Type B pancreatic cell (in vitro differentiated cells): ENCODE measurements at places on chromosomes 6 and 20.

GRCh38 chr20:44081476-44081875 is 105.5 kb downstream of the JPH2 start:
- no peak for DNase-seq

DNA sequence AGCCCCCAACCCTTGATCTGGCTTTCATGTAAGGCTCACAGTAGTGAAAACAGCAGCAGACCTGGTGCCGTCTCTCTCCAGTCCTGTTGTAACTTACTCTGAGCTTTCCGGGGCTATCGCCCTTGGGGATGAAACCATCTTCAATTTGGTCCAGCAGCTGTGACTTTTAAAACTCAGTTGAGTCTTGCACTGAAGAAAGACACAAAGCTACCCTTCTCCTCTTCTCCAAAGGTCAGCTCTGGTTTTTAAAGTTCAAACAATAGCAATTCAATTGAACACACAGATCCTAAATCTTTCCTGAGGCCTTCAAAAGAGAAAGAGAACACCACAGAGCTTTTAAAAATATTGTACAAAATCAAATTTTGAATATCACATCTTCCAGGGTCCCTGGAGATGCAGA is 83.5 kb downstream of the SNX5 start:
- no peak for DNase-seq

DNA sequence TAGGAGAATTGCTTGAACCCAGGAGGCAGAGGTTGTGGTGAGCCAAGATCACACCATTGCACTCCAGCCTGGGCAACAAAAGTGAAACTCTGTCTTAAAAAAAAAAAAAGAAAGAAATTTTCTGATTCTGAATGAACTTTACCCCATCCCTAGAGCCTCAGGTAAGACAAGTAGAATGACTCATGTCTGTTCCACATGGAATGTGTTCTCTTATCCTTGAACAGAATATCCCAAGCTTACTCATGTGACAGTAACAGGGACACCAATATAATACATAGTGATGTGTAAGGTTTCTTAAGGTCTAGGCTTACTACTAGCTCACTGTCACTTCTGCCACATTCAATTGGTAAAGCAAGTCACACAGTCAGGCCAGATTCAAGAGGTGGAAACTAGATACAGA is 219.6 kb upstream of the BTBD3 start:
- DNase-seq: no peak

- DNase-seq: peak; percentile 27
Observed at GRCh38 chr20:34524426-34524825, 8.2 kb downstream of the DYNLRB1 start.

DNA sequence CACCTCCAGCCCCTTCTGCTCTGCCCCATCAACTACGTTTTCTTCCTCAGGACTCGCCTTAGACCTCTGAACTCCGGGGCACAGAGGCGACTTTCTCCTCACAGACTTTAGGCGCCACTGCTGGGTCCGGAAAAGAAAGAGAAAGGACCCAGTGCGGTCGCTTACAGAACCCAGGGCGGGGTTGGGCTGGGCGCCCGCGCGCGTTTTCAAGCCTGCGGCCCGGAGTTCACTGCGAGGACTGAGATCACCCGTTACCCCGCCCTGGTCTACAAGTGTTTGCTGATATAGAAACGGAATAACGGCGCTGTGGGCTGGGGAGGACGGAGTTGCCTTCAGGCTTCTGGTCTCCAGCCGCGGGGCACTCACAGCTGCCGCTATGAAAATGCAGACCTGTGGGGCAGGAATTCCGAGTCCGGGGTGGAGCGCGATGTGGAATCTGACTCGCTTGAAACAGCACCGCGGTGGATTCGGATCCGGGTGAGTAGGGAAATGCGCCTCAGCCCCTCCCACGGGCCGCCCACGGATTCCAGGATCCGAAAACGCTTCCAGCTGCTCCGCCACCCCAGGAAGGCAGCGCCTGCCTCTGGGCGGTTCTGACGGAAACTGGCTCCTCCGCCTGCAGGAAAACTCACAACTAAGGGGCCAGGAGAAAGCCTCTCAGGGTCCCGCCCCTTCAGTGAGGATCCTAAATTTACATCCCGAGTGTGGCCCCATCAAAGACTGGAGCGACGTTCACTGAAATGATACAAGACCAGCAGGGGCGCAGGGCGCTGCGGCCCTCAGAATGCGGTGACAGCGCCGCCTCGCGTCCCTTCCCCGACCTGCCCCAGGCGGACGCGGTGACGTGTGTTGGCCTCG is 29.4 kb downstream of the HLA-F start:
- peak; percentile 84 for DNase-seq

GRCh38 chr20:35404614-35405259 is 7.0 kb downstream of the UQCC1 start:
- DNase-seq: no peak

DNA sequence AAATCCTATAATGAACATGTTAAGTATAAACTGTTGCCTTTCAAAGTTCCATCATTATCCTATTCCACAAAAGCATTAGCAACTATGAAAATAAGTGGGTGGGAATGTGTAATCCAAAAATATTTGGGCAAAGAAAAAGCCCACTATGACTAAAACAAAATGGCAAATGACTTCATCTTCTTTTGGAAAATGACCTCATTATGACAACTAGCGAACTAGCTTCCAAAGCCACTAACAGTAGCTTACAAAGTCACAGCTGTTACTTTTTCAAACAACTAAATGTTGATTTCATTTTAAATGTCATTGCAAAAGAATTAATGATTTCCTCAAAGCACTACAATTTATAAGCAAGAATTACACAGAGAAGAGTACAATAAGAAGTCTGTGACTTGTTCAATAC is 49.8 kb upstream of the RUNX2 start:
- DNase-seq: no peak

DNA sequence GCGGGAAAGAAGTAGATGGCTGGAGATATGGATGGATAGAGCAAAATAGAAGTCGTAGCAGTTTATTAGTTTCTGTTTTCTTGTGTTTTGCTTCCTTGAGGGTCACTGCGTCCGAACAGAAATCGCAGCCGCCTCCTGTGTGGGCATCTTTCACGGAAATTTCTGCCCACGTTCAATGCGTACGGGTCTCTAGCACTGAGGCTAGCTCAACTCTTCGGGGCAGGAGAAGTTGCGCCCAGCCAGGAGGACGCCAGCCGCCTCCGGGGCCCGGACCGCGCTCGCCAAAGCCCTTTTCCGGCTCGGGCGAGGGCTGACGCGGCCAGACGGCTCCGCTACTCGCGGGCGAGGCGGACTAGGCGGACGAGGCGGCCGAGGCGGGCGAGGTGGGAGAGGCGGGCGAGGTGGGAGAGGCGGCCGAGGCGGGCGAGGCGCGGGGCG is 814 bp downstream of the TFAP2B start:
- no peak for DNase-seq

DNA sequence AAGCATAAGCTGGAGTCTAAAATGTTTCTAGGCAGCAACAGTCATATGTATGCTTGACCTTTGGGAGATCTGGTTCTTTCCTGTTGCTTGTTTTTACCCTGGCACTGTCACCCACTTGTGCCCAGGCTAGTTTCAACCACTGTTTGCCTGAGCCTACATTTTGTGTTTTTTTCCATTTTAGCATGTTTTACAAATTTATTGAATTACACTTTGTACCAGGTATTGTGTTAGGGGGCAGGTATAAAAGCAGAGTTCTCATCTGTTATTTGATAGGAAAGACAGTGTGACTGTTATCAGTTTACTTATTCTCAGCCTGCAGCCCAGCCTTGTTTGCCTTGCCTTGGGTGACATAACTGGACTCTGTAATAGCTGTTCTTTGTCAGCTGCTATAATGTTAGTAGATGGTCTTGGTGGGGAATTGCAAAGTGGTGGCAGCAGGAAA is 147.0 kb downstream of the CDKAL1 start:
- no peak for DNase-seq

DNA sequence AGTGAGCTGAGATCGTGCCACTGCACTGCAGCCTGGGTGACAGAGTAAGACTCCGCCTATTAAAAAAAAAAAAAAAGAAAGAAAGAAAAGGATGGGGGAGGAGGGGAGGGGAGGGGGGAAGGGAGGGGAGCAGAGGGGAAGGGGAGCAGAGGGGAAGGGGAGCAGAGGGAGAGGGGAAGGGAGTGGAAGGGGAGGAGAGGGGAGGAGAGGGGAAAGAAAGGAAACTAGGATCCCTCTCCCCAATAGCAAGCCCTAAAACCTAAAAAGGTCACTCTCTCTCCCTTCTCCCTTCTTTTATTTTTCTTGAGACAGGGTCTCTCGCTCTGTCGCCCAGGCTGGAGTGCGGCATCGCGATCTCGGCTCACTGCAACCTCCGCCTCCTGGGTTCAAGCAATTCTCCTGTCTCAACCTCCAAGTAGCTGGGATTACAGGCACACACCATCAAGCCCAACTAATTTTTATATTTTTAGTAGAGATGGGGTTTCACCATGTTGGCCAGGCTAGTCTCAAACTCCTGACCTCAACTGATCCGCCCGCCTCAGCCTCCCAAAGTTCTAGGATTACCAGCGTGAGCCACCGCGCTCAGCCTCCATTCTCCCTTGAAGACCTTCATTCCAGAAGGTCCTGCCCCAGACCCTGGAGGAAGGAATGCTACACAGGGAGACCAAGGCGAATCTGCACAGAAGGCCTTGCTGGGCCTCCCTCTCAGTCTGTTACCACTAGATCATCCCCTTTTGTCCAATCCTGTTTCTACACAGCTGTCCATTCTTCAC is 45.8 kb upstream of the PIM1 start:
- no peak for DNase-seq

GRCh38 chr6:57180596-57180995 is 8.5 kb downstream of the BAG2 start:
- DNase-seq: no peak

GRCh38 chr6:161503570-161503969 is 229.7 kb upstream of the AGPAT4 start:
- no peak for DNase-seq

- DNase-seq: no peak
Observed at GRCh38 chr6:150179030-150179429, 36.2 kb downstream of the PPP1R14C start.

GRCh38 chr20:50528804-50529351 is 18.7 kb downstream of the PTPN1 start:
- no peak for DNase-seq

GRCh38 chr6:157096105-157096504 is 227.2 kb downstream of the TMEM242 start:
- no peak for DNase-seq

DNA sequence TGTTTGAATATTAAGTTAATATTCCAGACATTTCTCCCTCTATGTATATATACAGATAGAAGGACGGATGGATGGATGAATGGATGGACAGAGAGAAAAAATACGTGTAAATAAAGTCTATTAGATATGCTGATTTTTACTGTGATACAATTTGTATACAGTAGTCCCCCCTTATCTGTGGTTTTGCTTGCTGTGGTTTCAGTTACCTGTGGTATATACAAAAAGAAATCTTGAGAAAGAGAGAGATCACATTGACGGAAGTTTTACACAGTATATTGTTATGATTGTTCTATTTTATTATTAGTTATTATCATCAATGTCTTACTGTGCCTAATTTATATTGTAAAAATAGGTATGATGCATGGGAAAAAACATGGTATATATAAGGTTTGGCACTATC is 290.2 kb downstream of the UTRN start:
- no peak for DNase-seq

DNA sequence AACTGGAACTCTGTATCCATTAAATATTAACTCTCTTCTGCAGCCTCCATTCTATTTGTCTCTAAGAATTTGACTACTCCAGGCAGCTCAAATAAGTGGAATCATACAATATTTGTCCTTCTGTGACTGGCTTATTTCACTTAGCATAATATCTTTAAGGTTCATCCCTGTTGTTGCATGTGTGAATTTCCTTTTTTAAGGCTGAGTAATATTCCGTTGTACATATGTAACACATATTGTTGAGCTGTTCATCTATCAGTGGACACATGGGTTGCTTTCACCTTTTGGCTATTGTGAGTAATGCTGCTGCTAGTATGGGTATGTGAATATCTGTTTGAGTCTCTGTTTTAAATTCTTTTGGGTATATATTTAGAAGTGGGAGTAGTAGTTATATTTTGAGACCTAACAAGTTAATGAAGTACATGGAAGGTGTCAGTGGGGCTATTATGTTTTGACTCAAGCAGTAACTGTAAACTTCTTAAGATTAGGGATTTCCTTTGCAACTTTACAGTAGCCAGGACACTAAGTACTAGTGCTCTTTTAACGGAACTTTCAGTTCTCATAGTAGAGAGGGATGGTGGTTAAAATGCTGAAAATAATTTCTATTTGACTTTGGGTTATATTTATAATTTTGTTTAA is 29.7 kb upstream of the TMEM217 start:
- DNase-seq: no peak

DNA sequence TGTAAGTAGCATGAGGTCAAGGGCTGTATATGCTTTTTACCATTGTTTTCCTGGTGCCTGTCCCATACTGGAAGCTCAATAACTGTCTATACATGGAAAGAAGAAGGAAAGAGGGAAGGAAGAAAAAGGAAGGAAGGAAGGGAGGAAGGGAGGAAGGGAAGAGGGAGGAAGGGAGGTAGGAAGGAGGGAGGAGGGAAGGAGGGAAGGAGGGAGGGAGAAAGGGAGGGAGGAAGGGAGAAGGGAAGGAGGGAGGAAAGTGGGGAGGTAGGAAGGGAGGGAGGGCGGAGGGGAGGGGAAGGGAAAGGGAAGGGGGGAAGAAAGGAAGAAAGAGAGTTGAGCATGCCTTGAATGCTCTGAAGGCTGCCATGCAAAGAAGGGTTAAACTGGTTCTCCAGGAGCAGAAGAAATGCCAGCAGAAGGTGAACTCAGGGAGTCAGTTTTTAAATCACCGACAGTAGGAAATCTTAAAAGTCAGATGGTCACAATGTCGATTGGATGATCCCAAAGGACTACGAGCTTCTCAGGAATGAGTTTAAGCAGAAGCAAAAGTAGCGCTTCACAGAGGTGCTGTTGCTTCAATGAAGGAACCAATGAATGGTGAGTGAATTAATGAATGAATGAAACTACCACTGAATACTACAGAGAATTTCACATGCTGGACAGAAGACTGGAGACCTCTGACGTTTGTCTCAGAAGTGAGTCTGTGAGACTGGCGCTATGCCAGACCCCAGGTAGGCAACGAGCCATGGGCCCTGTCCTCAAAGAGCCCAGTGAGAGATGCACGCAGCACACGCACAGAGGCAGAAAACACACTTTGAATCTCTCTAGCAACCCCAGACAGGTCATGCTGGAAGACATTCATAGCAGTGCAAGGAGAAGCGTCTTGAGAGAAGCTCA is 117.6 kb downstream of the MRPL14 start:
- no peak for DNase-seq

- DNase-seq: no peak
Observed at GRCh38 chr20:55269913-55270312, 735.4 kb downstream of the CBLN4 start.

- DNase-seq: no peak
Observed at GRCh38 chr20:43541214-43541613, 17.6 kb upstream of the SGK2 start.

DNA sequence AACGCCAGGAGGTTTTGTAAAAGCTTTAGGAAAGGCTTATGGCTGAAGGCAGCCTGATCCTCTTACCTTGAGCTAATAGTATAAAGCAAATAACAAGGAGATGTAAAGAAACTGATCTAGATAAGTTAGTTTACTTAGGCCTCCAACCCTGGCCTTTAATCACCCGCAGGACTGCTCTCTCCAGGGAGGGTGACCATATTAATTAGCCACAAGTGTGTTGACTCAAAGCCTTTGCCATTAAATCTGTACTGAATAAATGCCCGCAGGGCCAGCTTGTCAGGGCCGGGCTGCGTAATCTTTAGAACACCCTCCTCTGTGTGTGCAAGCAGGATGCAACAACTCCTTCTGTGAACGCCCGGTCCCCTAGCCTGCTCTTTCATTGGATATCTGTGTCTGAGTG is 6.1 kb upstream of the PRSS16 start:
- DNase-seq: no peak

- DNase-seq: no peak
Observed at GRCh38 chr20:708956-709355, 33.4 kb upstream of the SCRT2 start.

- DNase-seq: no peak
Observed at GRCh38 chr6:41581381-41581991, 35.3 kb downstream of the FOXP4 start.
